ENCODE measurements at places on chromosomes 12 and 14.

DNA sequence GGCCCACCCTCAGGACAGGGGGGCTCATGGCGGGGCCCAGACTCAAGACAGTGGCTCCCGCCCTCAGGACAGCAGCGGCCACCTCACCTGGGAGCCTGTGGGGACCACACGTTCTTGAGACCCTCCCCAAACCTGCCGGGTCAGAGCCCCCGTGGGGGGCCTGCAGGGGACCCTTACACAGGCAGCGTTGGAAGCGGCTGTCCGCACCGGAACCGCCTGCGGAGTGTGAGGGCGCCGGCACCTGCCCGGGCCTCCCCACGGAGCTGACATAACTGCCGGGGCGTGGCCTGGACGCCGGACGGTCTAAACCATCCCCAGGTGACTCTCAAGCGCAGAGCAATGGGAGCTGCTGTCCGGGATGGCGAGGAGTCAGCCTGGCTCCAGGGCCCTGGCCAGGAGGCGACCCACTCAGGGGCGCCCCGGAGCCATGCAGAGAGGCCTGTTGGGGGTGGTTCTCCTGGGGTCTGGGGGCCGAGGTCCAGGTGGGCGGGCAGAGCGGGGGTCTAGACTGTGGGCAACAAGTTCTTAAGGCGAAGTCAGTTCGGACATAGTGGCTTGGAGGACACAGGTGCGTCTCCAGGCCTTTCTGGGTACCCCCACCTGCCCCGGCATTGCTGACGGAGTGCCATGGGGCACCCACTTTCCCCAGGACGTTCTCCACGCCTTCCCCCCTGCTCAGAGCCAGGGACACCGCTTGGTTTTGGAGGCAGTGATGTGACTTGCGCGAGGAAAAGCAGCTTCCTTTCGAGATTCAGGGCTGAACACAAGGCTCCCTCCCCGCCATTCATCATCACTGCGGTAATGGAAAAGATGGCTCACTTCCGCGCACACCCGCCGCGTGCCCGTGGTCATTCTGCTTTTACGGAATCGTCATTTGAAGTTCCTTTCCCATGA, 23.2 kb downstream of the GALNT9 start:
- no peak for DNase-seq

- peak; percentile 17 for DNase-seq
Measured at GRCh38 chr12:108884116-108885012, 4.5 kb downstream of the DAO start.

- no peak for DNase-seq
Measured at GRCh38 chr12:30835216-30835615, 80.5 kb upstream of the CAPRIN2 start.

DNA sequence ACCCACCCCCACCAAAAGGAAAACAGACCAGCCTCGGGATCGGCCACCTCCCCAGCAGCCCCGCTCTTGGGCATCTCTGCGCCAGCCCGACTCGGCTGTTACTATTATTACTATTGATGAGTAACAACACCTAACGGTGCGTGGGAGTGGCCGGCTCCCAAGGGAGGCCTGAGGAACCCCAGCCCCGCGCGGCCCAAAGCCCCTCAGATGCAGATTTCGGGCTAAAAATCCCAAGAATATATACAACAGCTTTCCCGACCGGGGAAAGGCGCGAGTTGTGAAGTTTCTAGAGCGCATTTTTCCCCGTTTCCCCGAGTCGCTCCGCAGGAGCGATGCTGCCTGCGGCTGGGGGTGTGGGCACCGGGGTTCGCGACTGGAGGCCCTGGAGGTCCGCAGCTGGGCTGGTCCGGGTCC, 565 bp downstream of the NT5DC3 start:
- no peak for DNase-seq

GRCh38 chr12:116885491-116885890, 4.2 kb upstream of the HRK start:
- no peak for DNase-seq

- no peak for DNase-seq
Measured at GRCh38 chr12:70744178-70744577, 106.9 kb upstream of the PTPRB start.

GRCh38 chr14:54976316-54976715, 50.6 kb downstream of the WDHD1 start:
- DNase-seq = no peak

DNA sequence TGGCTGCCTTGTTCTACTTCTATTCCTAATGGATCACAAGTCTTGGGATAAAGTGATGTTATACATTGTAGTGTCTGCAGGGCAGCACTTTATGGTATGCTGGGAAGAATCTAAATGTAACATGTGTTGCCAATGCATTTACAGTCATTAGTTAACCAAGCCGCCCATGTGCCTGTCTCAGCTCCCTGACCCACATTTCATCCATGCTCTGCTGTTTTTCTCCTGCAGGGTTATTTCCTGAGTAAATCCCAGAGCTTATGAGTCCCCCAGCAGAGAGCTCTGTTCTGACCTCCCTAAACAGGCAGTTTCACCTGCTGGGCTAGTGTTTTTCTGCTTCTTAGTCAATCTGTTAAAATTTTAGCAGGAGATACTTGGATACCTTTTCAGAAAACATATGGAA, 4.4 kb upstream of the TMTC2 start:
- no peak for DNase-seq

GRCh38 chr14:91848504-91849001, 18.8 kb downstream of the TC2N start:
- no peak for DNase-seq

GRCh38 chr12:71426300-71427047, 13.1 kb upstream of the LGR5 start:
- no peak for DNase-seq

DNA sequence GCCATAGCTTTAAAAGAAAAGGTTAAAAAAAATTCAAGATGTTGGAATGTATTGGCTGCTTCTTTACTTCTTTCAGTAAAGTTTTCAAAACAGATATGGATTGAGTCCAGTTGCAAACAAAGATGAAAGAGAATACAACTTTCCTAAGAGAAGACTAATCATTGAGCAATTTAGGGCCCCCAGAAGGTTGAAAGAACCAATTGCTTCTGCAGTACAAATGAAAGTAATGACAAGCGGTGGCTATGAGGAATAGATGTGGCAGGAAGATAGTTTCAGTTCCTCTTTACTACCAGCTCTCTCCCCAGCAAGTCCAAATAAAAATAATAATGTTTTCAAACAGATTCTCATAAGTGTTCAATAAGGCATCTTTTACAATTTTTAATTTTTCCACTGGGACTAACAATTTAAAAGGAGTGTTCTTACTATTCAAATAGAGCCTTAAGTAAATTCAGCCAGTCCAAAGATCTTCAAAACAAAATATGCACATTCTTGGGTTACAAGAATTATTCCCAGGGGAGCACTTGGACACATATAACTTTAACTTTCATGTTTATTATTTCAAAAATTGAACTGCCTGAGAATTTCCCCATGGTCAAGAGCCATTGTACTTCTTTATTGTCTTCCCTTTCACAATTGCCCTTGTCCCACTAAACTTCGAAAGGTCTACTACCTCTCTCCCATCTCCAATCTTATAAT, 62.3 kb upstream of the PPP1R12A start:
- no peak for DNase-seq

DNA sequence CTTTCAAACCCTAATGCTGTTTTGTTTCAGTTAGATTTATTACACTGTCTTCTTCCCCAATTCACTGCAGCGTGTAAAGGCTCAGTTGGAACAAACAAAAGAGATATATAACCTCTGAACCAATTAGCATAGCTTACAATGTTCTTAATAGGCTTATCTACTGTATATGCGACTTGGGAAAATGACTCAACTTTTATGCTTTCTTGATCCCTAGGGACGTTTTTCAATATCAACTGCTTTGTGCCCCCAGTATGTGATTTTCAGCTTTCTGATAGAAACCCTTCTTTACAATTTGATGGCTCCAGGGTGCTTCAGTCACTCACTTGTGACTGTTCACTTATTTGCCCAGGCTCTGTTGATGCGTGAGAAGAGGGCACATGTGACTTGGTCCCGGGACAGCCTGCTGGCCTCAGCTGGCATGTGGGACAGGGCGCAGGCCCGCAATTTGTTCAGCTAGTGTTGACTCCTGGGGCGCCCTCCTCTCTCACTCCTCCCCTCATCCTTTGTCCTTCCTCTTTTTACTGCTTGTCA, 107.1 kb downstream of the TMTC2 start:
- no peak for DNase-seq

- DNase-seq = no peak
Measured at GRCh38 chr14:91841065-91841464, 26.3 kb downstream of the TC2N start.

- no peak for DNase-seq
Measured at GRCh38 chr14:32666308-32666707, 272.4 kb upstream of the NPAS3 start.

DNA sequence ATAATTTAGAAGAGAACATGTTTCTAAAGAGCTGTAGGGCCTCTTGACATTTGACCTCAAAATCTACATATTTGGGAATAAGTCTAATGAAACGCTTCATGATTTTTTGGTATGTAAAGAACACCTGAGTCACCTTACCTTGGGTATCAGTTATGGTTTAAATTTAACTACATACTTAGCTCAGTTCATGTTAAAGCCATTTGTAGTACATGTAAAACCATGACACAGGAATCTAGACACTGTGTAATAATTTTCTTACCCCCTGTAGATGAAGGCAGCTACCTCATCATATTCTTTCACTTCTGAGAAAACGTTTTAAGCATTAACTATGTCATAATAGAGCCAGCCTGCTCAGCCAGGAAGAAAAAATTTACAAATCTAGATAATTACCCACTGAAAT, 105.8 kb upstream of the CPNE8 start:
- no peak for DNase-seq

DNA sequence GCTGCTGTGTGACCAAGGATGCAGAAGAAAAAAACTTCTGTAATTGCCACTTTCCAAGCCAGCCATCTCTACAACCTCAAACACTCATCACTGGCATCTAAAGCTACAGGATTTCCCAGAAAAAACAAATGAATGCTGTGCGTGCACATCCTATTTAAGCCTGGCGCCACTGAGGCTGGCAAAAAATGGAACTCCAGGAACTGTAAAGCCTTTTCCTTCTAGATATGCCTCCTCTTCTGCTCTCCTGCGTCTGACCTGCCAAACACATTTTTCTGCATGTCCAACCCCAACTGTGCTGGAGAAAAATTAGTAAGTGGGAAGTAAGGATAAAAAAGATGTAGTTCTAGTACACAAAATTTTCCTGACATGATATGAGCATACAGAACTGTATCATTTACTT, 184.9 kb downstream of the ITPR2 start:
- DNase-seq = no peak

DNA sequence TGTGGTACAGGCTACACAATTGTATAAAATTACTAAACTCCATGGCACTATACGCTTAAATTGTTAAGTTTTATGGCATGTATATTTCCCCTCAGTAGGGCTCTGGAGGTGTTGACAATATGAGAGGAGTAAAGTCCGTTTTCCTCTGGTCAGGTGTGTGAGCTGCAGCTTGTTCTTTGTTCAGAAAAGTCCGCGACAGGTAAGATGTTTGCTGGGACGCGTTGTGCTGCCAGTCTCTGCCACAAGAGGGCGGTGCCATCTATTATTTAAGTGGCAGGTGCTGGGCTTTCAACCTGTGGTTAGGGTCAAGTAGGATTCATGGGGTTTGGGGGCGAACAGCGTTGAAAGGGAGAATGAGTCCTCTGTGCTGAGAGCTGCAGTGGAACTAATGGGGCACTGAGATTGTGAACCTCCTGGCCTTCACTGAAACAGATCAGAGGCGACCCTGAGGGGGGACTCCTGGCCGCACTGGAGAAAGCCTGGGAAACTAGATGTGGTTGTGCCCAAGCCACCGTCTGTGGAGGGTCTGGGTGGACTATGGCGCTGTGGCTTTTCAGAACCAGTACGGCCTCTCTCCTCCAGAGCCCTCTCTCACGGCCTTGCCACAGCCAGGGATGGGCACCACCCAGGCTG, 179.0 kb downstream of the SLC15A4 start:
- DNase-seq = no peak

DNA sequence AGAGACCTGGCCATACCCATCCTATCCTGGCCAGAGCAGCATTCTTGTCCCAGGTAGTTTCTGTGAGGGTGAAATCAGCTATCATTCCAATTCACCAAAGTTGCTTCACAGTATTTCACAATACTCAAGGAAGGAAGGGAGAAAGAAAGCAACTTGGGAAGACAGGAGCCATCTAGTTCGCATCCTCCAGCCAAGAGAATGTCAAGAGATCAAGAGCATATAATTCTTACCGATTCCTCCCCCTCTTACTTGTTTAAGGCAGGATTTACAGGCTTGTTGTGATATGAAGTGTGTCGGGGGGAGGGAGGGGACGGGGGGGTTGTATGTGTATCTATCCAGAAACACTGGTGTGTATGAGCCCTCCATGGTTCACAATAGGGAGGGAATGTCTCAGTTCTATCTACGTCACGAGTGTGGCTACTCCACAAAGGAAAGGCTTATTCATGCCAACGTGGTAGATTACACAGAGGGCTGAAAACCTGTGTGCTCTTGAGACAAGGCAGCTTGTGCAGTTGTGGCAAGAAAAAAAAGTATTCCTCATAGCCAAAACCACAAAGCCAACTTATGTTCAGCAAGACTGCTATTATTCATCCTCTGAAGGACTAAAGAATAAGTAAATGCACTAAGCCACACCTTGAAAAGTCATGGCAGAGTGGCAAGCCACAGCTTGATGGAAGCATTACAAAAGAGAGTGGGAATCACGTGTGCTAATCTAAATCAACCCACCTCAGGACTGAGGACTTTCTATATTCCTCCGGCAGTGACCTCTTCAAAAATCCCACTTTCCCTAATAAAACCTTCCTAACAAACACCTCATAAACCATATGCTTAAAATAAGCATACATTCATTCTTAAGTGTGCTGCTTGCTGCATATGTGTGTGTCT, 35.0 kb downstream of the CORO1C start:
- no peak for DNase-seq

DNA sequence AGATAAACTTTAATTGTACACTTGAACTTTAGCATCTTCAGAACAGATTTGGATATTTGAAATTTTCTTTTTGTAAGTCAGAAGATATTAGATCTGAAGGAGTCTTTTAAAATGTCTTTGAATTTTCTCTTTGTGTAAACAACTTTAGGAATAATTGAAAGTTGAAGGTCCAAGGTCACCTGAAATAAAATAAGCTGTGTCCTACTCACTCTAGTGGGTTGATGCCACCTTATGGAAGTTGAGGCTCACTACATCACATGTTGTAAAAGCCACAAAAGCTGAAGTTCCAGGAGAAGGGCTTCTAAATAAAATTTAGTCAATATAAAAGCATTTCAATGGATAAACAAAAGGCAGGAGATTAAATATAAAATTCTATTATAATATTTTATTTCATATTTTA, 122.0 kb upstream of the ATXN7L3B start:
- DNase-seq = no peak

- DNase-seq = no peak
Measured at GRCh38 chr14:22276913-22277816, 311.9 kb downstream of the DAD1 start.

DNA sequence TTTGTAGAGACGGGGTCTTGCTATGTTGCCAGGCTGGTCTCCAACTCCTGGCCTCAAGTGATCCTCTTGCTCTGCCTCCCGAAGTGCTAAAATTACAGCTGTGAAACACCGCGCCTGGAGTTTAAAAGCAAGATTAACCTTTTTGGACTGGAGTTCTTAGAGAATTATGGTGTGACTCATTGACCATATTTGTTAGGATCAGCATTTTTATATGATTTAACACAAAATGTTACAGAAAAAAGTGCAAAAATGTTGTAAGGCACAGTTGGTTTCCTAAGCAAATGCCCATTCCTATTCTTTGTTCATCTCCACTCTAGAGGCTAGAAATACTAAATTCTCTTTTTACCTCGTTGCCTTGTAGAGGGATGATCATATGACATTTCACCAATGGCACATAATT, 27.6 kb downstream of the SLC35E3 start:
- DNase-seq = no peak

Measured in stimulated activated CD8-positive, alpha-beta memory T cell treated with anti-CD3 and anti-CD28 coated beads, Interleukin-7, amount 100 ng/mL, for 1 hour (primary cell).